NAMALWA (cell line): ENCODE measurements at places on chromosomes 12 and 14.
A peak's percentile ranks its signal among the peaks of the same experiment; 100 is the strongest.

DNA sequence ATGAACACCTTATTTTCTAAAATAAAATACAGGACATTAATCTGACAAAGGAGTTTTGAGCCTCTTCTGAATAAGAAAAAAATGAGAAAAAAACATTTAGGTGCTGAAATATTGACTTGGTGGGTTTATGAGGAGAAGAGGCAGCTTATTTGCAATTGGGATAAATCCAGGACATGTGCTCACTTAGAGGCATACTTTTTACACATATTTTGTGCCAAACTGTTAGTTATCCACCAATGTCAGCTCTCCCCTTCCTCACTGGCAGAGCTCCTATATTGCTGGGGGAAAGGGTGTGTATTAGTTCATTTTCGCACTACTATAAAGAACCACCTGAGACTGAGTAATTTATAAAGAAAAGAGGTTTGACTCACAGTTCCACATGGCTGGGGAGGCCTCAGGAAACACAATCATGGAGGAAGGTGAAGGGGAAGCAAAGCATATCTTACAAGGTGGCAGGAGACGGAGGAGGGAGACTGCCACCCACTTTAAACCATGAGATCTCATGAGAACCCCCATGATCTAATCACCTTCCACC lies 135.4 kb upstream of the EGLN3 start:
- no peak for DNase-seq

DNA sequence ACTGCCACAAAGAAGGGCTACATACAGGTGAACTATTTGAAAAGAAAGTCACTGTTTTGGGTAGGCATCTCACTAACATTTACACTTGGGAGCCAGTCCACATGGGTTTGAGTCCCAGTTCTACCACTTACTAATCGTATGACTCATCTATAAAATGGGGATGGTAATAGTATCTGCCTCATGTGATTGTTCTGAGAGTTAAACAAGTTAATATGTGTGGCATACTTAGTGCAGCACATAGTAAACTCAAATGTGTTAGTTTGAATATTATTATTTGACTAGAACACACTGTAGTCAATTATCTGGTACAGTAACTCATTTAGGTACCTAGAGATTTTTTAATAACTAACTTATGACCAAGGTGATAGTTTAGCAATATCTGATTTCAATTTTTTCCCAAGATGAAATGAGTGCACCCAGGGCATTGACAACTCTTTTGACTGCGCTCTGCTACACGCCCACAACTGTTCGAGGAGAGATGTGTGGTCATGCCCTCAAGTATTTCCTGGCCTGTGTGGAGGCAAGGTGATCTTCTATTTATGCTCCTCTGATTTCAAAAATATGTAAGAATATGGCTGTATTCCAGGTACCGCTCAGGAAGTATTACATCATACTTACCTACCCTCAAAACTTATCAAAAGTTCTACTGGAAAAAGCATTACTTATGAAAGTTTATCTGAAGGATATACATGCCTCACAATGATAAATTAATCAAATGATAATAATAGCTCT lies 210.6 kb upstream of the EGLN3 start:
- DNase-seq: no peak

DNA sequence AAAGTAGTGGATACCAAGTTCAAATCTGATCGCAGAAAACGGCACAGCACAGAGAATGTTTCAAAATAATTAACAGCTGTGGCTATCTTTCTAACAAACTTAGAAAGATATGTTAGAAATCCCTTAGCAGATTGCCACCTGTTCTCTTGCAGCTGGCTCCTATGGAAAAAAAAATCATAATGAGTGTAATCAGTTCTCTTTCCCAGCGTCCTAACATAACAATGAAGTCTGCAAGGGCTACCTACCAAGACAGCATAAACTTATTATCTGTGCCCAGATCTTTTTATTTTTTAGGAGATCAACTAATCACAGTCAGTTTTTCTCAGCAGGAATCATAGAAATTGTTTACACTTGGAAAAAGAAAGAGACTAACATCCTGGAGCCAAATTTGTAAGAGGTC lies 358.6 kb upstream of the FOXG1 start:
- no peak for DNase-seq

DNA sequence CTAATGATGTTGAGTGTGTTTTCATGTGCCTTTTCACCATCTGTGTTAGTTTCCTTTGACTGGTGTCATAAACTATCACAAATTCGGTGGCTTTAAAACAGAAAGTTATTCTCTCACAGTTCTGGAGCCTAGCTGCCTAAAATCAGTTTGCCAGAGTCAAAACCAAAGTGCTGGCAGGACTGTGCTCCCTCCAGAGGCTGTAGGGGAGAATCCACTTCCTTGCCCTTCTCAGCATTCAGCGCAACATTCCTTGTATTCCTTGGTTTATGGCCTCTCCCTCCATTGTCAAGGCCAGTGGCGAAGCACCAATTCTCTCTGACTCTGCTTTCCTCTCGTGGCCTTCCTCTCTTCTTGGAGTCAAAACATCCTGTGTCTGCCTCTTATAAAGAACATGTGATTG lies 174.2 kb upstream of the PDE3A start:
- DNase-seq: no peak

GRCh38 chr12:102483466-102483865 lies 3.1 kb upstream of the IGF1 start:
- no peak for DNase-seq

DNA sequence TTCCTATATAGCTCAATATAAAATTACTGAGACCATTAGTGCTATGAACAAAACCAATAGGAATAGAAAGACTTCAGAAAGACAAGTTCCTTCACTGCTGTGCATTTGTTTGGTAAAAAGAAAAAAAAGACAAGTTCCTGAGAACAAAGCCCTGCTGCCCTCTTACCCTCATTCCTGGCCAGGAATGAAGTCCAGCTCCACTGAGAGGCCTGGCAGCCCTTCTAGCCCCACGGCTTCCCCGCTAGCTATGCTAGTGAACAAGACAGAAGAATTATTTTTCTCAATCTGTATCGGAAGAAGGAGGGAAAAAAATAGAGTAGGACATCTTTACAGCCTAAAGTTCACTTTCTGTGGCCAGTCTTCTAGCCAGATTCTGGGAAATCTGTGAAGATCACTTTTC lies 1.6 kb downstream of the MFAP5 start:
- no peak for DNase-seq

- DNase-seq: no peak
These were observed 39.2 kb downstream of the SAMD4A start for GRCh38 chr14:54606178-54606577.

- no peak for DNase-seq
These were observed 1154.5 kb downstream of the AACS start for GRCh38 chr12:126219654-126220279.

GRCh38 chr14:56221382-56222128 lies 103.3 kb downstream of the PELI2 start:
- no peak for DNase-seq

DNA sequence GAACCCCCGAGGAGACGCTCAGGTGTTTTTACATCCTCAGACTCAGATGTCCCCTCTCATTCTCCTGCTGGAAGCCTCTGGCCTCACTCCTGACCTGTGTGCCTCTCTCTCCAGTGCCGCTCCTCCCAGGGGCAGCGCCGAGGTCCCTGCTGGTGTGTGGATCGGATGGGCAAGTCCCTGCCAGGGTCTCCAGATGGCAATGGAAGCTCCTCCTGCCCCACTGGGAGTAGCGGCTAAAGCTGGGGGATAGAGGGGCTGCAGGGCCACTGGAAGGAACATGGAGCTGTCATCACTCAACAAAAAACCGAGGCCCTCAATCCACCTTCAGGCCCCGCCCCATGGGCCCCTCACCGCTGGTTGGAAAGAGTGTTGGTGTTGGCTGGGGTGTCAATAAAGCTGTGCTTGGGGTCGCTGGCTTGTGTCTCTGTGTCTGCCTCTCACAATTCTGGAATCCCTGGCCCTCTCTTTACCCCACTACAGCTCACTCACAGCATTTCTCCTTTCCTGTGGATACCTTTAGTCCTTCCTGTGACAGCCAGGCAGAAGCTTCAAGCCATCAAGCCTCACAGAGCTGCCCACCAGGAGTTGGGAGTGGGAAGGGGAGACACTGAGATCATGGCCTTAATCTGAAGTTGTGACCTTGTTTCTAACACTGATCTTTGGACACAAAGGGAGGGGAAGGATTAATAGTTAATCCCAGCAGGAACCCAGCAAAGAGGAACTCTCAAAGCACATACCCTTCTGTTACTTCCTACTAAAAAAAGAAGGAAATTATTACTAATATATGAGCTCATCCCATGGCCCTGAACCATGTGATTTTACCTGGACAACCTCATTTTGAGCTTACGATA lies 1.1 kb upstream of the SOAT2 start:
- DNase-seq: no peak

DNA sequence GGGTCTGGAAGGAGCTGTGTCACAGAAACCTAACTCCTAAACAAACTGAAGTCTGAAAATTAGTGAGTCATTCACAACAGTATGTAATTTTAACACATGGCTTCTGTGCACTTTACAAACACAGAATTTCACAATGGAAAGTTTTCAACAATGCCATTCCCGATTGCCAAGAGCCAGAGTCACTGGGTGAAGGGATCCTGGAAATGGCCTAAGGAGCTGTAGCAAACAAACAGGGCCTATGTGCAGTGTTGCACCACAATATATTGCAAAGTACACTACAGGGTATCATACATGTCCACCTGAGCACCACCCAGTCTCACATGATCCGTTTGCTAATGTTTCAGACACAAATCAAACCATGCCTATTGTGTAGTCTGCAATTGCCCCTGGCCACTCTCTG lies 184.7 kb upstream of the OTX2 start:
- DNase-seq: no peak

- peak; percentile 79 for DNase-seq
These were observed 114.3 kb downstream of the KSR2 start for GRCh38 chr12:117854339-117855012.

DNA sequence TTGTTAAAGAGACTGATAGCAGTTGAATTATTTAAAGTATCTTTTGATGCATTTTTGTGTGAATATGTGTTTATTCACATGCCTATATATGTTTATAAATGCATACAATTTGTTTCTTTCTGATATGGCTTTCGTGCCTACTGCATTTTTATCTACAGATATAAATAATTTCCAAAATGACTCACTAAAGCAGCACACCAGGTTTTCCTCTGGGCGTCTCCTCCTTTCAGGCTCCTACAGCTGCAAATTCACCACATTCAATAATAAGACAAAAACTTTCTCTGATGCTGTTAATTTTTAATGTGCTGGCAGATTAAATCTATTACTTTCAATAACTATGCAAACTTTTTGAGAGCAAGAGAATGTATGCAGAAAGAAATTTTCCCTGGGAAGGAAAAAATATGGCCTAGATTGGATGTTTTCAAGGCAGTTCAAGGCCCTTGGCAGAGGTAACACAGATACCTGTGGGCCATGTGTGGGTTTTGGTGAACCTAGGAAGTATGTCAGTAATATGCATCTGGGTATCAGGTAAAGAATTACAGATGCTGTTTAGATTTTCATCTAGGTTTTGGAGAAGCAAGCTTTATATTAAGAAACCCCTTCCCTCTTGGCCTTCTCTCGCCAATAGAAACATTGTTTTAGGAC lies 381.8 kb downstream of the EGLN3 start:
- no peak for DNase-seq

GRCh38 chr14:65866886-65867285 lies 454.4 kb downstream of the FUT8 start:
- DNase-seq: no peak

DNA sequence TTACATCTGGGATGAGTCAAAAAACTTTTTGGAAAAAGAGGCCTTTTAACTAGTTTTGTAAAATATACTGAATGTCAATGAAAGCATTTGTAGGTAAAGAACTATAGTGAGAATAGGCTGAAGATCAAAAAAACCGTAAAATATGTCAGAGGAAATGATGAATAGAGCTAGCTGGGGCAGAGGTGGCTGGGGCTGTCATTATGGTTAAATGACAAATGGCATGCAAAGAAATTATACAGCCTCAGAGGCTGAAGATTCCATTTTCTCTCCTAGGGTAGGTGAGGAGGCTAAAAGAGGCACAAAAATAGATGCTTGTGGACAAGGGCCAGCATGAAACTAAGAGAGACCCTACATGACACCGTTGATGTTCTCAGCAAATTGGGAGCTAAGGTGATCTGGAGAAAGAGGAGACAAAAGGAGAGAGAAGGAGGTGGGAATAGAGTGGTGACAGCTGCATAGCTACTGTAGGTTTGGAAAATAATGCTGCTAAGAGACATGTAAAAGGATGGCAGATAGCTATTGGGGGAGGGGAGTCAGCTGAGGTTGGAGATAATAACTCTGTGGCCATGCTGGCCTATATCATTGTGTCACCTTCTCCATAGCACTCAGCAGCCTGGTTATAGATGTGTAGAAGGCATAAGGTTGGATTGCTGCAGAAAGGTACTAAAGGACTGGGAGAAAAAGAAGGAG lies 63.8 kb downstream of the ABCC9 start:
- no peak for DNase-seq

GRCh38 chr12:4119157-4119761 lies 154.3 kb upstream of the CCND2 start:
- DNase-seq: no peak

GRCh38 chr12:29816874-29817725 lies 33.4 kb upstream of the TMTC1 start:
- no peak for DNase-seq

DNA sequence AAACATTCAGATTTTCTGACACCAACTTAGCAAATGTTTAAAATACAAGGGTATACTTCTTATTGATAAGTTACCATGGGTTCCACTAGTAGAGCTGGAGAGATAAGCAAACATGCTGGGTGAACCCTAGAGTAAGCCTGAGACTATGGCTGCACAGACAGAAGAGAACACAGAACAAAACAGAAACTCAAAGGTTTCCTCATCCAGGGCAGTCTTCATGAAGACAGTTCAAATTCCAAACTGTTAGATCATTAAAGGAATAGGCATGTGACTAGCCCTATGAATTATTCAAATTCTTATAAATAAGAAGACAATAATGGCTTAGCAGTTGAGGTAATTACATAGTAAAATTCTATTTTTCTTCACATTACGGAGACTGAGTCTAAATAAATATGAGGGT lies 28.1 kb downstream of the BTBD7 start:
- no peak for DNase-seq

DNA sequence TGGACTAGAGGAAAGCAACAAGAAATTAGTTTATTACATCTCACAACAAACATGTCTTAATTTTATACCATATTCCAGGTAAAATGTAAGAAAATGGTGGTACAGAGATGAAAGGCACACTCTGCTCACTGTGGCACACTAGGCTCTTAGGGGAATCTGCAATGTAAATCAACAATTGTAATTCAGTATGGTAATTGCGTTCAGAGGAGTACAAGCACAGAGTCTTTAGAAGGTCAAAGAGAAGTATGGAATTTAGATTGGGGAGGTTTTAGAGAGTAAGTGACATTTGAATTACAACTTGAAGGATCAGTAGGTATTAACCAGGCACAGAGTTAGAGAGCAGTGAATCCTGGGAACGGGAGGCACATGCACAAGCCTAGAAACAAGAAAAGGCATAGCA lies 694.0 kb upstream of the USP15 start:
- DNase-seq: no peak
